ENCODE measurements at places on chromosomes 11 and 22.
A peak's percentile ranks its signal among the peaks of the same experiment; 100 is the strongest.

DNA sequence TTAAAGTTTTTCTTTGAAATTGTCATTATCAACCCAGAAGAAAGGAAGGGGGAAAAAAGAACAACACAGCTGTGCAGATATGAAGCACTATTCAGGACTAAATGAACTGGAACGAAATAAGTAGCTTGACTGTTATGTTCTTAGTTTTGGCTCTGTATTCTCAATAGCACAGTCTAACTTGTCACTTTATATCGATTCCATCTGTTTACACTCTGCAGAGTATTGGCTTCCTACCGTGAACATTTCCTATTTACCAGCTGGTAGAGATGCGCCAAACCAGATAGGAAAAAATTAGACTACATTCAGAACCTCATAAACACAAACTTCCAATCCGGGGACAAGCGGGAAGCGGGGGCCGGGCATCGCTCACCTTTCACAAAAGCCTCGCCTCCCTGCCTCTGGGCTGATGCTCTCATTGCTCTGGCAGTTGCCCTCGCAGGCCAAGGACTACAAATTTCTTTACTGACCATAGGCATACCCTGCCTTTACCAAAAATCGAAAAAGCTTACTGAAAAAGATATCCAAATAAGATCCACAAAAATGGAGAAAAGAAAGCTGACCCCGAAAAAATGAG is 66.2 kb downstream of the EFCAB6 start:
- DNase-seq = no peak

GRCh38 chr22:44975427-44976262 is 34.2 kb downstream of the PHF21B start:
- peak; percentile 88 for DNase-seq

DNA sequence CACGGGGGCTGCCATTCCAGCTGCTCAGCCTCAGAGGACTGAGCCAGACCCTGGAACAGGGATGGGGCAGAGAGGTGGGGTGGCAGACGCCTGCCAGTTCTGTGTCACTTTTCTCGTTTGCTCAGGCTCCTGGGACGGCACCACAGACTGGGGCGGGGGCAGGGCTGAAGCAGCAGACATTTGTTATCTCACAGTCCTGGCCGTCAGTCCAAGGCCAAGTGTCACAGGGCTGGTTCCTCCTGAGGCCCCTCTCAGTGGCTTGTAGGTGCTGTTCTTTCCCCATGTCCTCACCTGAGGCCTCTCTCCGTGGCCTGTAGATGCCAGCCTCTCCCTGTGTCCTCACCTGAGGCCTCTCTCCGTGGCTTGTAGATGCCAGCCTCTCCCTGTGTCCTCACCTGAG is 24.7 kb downstream of the TPCN2 start:
- DNase-seq = no peak

DNA sequence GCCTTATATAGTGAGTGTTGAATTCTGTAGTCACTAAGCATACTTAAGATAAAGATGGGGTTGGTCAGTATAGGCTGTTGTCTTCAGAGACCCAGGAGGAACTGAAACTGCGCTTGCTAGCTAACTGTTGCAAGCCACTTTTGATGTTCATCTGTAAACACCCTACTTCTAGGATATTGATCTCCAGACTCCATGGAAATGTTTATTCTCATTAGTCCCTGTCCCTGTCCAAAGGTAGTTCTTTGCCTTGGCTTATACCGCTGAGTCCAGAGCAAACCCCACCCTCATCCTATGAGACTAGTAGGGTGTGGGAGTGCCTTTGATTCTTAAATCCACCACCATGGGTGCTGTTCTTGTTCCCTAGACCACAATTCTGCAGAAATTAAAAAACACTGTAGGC is 36.4 kb downstream of the DEPDC5 start:
- DNase-seq = peak; percentile 73

GRCh38 chr22:48785792-48786678 is 1041.6 kb downstream of the BRD1 start:
- DNase-seq = no peak

DNA sequence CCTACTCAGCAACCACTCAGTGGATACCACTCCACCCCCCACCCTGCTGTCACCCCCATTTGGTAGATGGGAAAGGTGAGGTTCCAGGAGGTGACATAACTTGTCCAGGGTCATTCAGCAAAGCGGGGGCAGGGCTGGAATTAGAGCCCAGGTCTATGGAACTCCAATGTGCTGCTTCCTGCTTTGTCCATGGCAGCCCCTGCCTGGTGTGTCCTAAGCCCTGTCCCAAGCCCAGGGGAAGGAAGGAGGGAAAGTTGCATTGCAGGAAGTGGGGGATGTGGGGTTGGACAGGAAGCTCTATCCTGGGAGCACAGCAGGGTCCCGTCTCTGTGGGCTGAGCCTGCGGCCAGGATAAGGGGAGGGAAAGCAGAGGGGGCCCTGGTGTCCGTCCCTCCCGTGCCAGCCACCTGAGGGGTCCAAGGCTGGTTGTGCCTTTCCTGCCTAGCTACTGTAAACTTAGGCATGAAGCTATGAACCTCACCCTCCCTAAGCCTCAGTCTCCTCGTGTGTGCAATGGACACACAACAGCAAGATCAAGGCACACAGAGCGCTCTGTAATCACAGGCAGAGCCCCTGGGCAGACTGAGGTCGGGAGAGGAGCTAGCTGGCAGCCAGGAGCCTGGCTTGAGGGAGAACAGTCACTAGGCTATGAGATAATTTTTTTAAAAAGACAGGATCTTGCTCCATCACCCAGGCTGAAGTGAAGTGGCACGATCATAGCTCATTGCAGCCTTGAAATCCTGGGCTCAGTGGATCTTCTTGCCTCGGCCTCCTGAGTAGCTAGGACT is 12.9 kb downstream of the GAL3ST1 start:
- no peak for DNase-seq

All from NAMALWA (cell line).